Activated T-cell treated with anti-CD3 and anti-CD28 coated beads for 24 hours (primary cell): ENCODE measurements at places on chromosomes 1 and 21.

- no peak for DNase-seq
Measured at GRCh38 chr1:184075055-184076029, 23.8 kb downstream of the TSEN15 start.

- no peak for DNase-seq
Measured at GRCh38 chr1:97382206-97382605, 538.6 kb downstream of the DPYD start.

- DNase-seq = no peak
Measured at GRCh38 chr1:81435175-81435574, 365.6 kb upstream of the ADGRL2 start.

DNA sequence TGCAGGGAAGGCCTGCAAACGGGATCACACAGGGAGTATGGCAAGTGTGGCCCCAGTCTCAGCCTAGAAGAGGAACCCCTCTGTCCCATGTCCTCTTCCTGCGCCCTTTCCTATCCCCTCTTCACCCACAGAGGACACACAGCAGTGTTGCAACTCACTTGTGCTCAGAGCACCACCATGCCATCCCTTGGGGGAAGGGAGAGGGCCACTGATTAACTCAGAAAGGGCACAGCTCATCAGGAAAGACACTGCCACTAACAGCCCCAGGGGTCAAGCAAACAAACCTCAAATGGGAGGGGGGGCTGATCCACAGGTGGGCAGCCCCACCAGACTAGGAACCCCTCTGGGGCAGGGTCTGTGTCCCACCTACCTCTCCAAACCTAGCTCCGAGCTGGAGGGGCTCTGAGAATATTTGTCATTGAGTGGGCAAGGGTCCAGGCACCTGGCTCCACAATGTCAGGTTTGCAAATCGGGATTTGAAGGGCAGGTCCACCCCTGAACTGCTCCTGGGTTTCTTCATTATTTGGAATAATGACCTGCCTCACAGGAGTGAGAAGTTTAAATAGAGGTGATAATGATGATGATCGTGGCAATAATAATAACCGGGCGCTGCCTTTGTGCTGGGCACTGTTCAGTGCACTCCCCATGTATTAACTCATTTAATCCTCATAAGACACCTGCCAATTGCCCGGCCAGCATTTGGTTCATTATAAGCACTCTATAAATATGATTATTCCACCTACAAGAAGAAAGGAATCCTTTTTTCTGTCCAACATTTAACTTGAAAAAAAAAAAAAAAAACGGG lies 1.0 kb downstream of the ALDH4A1 start:
- no peak for DNase-seq

- DNase-seq = no peak
Measured at GRCh38 chr1:70025052-70025451, 180.3 kb downstream of the LRRC40 start.

- no peak for DNase-seq
Measured at GRCh38 chr1:87584586-87584985, 255.9 kb downstream of the LMO4 start.

- DNase-seq = no peak
Measured at GRCh38 chr1:223718850-223719249, 6.5 kb downstream of the CAPN2 start.

DNA sequence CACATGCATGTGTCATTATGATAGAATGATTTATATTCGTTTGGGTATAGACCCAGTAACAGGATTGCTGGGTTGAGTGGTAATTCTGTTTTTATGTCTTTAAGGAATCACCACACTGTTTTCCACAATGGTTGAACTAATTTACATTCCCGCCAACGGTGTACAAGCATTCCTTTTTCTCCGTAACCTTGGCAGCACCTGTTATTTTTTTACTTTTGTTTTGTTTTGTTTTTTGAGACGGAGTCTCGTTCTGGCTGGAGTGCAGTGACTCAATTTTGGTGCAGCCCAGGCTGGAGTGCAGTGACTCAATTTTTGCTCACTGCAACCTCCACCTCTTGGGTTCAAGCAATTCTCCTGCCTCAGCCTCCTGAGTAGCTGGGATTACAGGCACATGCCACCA lies 8.5 kb upstream of the S100B start:
- DNase-seq = no peak
